Ascending aorta (tissue), 2 donors: ENCODE measurements at places on chromosomes 13 and 19.

- no peak for DNase-seq
Observed at GRCh38 chr13:22196777-22197176, 525.9 kb downstream of the FGF9 start.

DNA sequence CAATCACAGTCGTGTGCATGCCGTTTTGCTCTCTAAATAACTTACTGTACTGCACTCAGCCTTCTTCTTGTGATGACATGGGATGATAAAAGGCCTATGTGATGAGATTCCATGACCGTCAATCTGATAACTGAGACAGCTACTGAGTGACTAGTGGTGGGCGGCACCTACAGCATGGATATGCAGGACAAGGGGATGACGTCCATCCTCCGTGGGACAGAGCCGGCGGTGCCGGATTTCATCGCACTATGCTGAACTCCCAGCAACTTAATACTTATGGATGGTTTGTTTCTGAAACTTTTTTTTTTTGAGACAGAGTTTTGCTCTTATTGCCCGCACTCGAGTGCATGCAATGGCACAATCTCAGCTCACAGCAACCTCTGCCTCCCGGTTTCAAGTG is 146.8 kb upstream of the TSHZ3 start:
- DNase-seq, result peak; percentile 35

DNA sequence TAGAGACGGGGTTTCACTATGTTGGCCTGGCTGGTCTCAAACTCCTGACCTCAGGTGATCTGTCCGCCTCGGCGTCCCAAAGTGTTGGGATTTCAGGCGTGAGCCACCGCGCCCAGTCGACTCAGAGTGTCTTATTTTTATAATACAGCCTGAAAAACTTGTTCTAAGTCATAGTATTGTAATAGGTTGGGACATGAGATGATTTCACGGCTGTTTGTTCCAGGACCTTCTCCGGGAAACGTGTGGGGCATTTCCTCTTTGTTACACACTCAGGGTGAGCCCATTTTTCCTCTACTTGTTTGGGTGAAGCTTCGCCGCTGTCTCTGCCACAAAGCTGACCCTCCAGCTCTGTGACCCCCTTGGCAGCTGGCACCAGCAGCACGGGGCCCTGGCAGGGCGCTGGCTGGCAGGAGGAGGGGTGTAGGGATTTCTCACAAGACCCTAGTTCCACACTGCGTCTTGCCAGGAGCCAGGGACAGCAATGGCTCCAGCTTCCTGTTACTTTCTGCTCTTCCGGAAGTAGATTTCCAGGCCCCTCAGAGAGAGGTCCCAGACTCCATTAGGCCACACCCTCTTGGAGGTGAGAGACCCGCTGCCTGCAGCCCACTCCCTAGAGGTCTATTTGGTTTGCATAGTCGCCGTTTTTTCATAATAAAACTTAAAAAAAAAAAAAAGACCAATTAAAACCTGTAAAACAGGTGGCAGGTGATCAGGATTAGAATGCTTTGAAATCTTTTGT is 15.6 kb downstream of the FGF21 start:
- no peak for DNase-seq

DNA sequence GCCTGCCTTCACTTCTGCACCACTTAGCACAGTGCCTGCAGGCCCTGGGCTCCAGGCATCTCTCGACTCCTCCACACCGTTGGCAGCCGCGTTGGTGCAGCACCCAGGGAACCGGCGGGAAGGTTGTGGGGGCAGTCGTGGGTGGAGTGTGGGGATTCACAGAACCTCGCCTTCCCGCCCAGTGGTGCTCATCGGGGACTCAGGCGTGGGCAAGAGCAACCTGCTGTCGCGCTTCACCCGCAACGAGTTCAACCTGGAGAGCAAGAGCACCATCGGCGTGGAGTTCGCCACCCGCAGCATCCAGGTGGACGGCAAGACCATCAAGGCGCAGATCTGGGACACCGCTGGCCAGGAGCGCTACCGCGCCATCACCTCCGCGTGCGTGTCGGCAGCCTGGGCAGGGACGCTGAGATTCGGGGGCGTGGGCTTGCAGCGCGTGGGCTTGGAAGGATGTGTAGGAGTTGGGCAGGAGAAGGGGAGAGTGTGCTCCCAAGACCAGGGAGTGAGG is 9.6 kb downstream of the RAB11B start:
- no peak for DNase-seq

DNA sequence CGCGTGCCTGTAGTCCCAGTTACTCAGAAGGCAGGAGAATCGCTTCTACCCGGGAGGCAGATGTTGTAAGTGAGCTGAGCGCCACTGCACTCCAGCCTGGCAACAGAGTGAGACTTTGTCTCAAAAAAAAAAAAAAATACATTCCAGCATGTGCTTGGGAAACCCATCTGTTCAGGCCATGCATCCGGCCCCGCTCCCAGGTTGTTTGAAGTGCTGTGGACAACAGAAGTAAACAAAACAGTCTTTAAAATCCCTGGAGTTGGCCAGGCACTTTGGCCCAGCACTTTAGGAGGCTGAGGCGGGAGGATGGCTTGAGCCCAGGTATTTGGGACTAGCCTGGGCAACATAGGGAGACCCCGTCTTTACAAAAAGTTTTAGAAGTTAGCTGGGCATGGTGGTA is 3.2 kb upstream of the PTPRS start:
- DNase-seq, result no peak

DNA sequence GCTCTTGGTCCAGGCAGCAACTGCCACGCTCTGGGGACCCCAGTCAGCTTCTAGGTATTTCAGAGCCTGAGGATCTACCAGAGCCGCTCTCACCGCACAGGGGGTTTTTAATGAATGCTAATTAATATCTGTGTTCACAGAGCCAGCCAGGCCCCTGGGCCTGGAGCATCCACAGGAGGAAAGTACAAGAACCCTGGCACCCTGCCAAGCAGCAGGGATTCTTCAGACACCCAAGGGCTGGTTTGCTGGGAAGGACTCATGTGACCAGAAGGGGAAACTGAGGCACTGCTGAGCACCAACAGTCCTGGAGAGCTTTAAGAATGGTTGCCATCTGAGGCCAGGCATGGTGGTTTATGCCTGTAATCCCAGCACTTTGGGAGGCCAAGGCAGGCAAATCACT is 38.0 kb upstream of the ADGRE5 start:
- DNase-seq, result no peak

- DNase-seq, result no peak
Observed at GRCh38 chr13:110113284-110113764, 193.6 kb downstream of the COL4A1 start.

- no peak for DNase-seq
Observed at GRCh38 chr13:77062097-77062496, 35.1 kb upstream of the FBXL3 start.

- no peak for DNase-seq
Observed at GRCh38 chr19:3809881-3810707, 23.9 kb upstream of the MATK start.

DNA sequence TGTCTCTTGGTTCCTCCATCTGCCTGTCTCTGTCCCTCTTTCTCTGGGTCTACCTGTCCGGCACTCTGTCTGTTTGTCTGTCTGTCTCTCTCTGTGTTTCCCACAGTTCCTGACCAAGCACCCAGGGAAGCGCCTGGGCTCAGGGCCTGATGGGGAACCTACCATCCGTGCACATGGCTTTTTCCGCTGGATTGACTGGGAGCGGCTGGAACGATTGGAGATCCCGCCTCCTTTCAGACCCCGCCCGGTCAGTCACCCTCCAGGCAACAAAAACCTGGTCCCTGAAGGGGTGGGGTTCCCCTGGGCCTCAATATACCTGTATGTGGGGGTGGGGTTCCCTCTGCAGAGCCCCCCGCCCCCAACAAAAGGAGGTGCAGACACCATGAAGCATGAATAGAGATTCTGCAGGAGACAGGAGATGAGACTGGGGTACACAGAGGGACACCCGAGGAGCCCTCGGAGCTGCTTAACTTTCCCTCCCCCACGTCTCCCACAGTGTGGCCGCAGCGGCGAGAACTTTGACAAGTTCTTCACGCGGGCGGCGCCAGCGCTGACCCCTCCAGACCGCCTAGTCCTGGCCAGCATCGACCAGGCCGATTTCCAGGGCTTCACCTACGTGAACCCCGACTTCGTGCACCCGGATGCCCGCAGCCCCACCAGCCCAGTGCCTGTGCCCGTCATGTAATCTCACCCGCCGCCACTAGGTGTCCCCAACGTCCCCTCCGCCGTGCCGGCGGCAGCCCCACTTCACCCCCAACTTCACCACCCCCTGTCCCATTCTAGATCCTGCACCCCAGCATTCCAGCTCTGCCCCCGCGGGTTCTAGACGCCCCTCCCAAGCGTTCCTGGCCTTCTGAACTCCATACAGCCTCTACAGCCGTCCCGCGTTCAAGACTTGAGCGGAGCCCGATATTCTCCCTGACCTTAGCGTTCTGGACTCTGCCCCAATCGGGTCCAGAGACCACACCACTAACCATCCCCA is 2.6 kb upstream of the CACNG7 start:
- DNase-seq, result no peak

- no peak for DNase-seq
Observed at GRCh38 chr13:67308004-67308772, 78.1 kb upstream of the PCDH9 start.

DNA sequence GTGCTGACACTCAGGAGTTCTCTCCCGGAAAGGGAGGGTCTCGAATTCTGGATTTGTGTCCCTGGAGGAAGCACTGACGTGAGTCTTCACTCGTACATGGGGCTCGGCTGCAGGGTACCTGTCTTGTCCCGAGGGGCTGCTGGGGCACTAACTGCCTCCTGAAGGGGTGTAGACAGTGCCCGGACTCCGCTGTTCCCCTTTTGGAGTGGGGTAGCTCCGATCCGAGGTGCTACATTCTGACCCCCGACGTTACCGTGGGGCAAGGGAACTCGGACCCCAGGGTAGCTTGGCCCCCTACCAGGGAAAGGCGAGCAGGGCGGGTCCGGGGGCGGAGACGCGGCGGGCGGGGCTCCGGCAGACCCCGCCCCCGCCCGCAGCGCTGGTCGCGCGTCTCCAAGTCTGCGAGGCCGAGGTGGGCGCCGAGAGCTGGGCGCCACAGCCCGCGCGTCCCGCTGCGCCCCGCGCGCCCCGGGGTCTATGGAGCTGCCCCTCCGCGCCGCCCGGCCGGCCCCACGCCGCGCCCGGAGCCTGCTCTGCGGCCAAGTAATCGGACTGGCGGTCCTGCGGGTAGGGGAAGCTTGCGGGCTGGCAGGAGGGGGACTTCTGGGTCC is at the start of gene NPAS1:
Gene NPAS1, plus strand, starts transcription at position 407 of the 611 bp plus-strand sequence. CDS start 1,211 bp downstream, outside the sequence.
- no peak for DNase-seq

DNA sequence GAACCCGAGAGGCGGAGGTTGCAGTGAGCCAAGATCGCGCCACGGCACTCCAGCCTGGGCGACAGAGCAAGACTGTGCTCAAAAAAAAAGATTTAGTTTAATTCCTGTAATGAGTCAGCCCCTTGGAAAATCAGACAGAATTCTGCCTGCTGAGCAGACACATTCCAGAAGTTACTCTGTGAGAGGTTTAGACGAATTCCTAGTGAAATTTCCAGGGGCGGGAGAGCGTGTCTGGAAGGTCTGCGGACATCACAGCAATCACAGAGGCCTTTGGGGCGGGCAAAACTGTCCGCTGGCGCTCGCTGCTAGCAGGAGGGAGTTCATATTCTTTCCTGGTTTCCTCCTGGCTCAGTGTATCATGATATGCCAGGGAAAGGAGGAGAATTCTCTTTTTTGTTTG is 17.5 kb downstream of the MISP start:
- no peak for DNase-seq

DNA sequence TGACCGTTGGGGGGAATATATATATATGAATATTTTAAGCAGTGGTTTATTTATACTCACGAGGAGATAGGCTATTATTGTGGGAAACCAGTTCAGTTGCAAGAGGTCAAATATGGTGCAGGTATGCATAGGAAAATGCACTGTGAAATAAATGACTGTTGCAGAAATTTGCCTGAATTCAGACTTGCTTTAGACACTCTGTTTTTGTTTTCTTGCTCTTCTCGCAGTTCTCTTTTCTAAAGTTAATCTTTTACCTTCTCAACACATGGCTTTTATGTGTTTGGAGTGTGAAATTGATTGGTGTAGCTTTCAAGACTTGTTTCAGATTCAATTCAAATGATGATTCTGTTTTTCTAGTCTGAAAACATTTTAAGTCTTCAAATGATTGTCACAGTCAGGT is 109.7 kb downstream of the LRCH1 start:
- DNase-seq, result no peak

DNA sequence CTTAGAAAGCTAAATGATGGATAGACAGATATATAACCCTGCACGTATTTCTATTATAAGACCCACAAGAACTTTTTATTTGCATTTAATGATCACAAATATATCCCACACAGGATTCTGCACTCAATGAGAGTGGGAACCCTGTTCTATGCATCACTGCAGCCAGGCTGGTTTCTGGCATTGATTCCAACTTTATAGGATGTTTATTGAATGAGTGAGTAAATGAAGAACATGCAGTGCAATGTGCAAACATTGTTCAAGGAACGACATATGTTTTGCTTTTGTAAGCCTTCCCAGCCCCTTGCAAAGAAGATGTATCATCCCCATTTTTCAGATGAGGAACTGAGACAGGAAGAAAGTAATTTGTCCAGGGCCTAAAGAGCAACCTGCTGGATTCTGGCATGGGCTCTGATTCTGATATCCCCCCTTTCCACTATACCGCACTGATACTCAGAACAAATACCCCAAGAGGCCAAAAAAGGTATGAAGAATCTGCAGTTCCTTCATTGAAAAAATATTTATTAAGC is 246.3 kb downstream of the LACC1 start:
- no peak for DNase-seq

DNA sequence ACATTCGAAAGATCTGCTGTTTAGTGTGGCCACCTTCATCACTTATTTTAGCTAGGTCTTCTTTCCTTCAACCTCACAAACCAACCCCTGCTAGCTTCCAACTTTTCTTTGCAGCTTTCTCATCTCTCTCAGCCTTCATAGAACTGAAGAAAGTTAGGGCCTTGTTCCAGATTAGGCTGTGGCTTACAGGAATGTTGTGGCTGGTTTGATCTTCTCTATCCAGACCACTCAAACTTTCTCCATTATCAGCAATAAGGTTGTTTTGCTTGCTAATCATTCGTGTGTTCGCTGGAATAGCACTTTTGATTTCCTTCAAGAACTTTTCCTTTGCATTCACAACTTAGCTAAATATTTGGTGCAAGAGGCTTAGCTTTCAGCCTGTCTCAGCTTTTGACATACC is 44.7 kb downstream of the CARS2 start:
- no peak for DNase-seq

DNA sequence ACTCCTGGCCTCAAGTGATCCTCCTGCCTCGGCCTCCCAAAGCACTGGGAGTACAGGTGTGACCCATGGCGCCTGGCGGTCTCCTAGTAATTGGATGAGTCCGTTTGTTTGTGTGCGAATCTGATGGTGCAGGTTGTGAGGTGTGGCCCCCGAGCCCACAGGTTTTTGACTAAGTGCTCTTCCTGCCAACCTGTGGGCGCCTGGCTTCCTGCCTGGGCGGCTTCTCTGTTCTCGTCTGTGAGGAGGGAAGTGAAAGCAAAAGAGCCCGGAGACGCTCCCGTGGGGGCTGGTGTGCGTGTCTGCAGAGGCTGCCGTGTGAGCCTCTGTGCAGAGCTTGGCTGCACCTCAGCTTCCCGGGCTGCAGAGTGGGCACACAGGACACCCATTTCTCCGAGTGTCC is 10.0 kb downstream of the ARHGAP45 start:
- peak; percentile 79 for DNase-seq

GRCh38 chr13:76503766-76504165 is 382.4 kb downstream of the KCTD12 start:
- no peak for DNase-seq

- DNase-seq, result peak; percentile 87
Observed at GRCh38 chr19:43464134-43464775, 1.2 kb downstream of the LYPD3 start.
